ENCODE measurements at places on chromosomes 5 and 9.
A peak's percentile ranks its signal among the peaks of the same experiment; 100 is the strongest.

DNA sequence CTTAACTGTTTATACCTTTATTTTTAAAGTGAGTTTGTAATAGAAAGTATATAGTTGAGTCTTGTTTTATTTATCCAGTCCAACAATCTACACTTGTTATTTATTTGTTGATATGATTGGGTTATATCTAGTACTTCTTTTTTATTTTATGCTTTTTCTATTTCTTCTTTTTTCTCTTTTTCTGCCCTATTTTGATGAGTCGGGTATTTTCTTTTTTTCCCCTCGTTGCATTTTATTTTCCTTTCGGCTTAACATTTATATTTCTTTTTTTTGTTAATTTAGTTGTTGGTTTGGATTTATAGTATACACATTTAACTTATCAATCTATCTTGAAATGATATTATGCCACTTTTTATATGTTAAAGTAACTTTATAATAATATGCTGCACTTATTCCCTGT lies 111.7 kb upstream of the IZUMO3 start:
- no peak for DNase-seq

DNA sequence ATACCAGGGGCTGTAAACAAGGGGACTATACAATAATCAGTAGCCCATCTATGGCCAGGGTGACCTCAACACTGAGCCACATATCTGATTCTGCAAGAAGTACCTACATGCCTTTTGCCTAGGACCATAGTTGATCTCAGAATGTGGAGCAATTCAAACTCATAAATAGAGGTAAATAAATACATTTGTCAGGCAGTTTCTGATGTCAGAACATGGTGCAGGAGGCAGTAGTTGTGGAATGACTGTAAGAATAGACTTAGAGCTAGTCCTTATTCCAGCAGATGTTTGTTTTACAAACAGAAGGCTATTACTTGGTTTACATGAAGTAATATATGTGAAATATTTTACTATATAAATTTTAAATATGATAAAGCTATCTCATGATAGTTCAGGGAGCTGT lies 330.7 kb upstream of the DAB2 start:
- DNase-seq = no peak

DNA sequence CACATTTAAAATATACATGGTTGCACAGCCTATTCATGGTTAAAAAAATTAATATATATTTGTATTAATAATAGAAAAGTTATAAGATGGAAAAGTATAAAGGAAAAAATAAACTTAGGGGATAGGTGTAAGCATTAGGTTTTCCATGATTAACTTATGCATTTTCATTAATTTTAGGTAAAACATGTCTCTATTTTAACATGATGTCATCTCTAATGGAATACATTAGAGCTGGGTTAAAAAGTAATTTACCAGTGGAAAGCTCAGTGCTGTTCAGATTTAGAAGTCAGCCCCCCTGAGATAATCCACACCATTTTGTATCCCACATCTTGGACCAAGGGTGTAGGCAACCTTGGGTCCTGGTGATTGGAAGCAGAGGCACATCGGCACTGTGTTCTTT lies 49.7 kb downstream of the SNX24 start:
- DNase-seq = no peak

GRCh38 chr5:55104036-55104772 lies 1.8 kb downstream of the GZMA start:
- DNase-seq = no peak

DNA sequence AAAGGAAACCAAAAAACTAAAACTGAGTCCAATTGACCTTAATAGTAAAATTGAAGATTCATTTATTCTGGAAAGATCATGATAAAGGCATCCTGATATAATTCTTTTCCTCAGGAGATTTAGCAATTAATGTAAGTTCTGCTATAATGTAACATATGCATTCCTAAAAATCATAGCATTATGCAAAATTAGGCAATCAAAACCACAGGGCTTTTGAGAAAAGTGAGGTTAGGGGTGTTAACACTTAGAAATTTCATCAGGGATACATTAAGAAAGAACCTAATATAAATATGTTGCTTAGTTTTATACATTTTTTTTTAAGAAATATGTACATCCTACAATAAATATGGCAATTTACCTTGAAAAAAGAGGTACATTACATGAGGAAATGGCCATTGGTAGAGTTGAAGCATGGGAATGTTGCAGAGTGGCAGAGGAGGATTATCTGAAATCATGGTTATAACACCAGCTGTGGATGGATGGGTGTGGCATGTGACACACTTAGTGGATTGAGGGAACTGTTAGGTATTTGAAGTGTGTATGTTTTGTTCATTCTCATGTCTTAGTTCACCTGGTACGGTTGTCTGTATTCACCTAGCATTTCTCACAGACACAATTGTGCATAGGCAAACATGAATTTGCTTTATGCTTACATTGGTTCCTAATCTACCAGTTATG lies 51.1 kb downstream of the CCNH start:
- DNase-seq = no peak

DNA sequence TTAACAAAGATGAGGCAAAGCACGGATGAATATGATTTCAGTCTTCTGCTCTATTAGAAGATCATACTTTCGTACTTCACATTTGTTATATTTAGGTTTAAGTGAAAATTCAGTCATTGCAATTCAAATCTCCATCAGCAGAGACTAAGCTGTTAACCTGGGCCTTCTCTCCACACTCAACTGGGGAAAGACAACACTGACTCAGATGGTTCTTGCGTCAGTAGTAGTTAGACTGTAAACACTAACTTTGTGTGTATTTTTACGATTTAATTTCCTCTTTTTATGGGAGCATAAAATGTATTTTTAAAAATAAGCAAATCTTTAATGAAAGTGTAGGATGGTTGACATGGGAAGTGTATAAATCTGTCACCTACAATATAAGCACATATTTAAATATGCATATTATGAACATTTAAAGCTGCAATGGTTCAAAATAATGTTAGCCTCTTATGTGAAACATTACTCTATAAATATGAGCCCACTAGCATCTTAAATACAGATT lies 42.7 kb upstream of the ZNF608 start:
- DNase-seq = no peak

- no peak for DNase-seq
These were observed 547.0 kb upstream of the COX7C start for GRCh38 chr5:86070719-86071118.

GRCh38 chr9:71812385-71812784 lies 44.1 kb upstream of the CEMIP2 start:
- no peak for DNase-seq

DNA sequence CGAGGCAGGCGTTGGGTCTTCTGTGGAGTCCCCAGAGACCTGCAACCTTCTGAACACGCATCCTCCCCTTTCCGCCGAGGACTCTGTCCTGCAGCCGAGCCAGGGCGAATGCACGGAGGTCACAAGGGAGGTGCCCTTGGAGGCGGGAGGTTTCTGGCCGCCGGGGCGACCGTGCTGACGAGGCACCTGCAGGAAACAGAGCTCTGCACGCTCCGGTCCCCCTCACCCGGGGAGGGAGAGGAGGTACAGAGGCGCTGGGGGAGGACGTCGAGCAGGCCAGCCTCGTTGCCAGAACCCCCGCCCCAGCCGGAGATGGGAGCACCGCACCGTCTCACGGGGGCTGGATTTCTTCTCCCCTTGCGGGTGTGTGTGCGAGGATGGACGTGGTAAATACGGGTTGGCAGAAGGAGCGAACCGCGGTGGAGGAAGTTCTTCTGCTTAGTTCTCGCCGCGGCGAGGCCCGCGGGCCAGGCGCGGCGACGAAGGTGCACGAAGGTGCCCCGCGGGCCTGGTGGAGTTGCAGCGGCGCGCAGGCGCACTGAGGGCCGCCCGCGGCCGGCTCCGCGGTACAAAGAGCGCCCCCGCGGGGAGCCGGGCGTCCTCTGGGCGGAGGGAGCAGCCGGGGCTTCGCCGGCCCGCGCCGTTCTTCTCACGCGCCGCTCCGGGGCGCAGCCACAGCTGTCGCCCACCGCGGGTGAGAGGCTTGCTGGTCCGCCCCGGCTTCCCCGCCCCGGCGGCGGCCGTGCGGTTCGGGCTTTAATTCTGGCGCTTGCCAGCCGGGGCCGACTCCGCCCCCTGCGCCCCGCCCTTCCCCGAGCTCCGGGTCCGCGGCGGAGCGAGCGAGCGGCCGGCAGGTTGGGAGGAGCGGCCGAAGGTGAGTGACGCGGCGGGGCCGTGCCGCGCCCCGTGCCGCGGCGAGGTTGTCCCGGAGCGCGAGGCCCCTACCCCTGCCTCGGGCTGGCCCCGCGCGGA lies 289.5 kb downstream of the DOCK8 start:
- peak; percentile 16 for DNase-seq

DNA sequence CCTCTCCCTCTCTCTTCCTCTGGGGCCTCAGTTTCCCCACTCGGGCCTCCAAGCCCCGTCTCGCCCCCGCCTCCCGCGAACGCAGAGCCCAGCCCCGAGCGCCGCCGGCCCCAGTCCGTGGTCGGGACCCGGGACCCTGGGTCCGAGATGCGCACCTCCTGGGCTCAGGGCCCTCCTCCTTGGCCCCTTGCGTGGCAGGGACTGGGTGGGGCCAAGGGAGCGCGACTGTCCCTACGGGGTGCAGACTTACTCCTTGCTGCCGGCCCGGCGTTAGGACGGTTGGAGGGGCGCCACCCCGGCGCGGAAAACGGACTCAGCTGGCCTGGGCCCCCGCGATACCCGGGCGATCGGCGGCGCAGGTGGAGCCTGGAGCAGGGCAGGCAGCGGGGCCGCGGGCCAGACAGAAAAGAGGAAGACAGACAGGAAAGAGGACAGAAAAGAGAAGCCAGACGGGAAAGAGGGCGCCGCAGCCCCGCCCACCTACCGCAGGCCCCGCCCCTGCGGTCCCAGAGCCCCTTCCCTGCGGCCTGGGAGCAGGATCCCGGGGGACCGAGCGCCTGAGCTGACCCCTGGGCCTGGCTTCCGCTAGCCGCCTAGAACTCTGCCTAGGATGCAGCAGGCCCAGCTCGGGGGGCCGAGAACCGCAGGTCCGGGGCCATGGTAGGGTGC lies at the start of gene GBGT1:
Gene GBGT1, minus strand, starts transcription at position 411 of the 669 bp plus-strand sequence. CDS start 1,502 bp downstream, outside the sequence.
- no peak for DNase-seq

DNA sequence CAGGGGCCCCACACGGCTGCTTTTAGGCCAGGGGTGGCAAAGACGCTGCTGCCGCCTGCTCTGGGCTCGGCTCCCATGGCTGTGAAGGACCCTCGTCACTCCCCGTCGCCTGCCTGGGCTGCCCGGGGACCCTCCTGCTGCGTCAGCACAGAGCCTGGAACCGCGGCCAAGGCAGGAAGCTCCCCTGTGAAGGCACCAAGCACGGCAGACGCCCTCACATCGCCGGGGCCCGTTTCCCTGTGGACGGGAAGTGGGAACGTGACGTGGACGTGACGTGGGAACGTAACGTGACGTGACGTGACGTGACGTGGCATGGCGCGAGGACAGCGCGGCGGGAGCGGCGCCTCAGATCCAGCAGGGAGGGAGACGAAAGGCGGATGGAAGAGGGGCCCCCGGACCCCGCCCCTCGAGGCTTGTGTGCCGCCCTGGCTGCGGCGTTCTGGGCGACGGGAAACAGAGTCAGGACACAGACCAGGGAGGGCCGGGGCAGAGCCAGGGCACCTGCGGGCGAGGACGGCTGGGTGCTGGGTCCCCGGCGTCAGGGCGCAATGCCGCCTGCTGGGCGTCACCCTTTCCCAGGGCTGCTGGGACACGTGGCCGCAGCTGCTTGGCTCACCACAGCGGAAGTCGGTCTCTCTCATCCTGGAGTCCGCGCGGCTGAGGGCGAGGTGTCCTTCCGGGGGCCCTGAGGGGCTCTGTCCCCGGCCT lies 53.1 kb downstream of the MRPL36 start:
- DNase-seq = no peak

DNA sequence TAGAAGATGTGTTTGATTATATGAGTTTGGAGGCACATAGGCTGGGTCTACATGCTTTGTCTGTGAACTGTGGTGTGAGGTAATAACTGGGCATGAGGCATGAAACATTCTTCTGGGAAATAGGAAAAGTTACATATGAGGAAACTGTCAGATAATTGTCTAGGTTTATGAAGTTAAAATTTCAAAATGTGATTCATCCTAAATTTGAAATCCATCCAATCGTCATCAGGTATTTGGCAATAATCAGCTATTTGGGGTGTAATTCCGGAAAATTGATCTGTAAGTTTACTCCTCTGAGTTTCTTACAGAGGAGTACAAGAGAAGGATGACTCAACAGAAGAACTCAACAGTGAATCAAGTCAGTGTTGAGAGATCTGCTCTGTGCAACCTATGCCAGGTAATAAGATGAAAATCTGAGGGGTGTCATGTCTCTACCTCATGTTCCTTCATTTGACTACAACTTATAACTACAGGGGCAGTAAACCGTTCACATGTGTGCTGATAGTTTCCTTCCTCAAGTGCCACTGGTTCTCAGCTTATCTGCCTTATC lies 1171.6 kb upstream of the CDH18 start:
- no peak for DNase-seq

- DNase-seq = no peak
These were observed 74.1 kb downstream of the FBXL7 start for GRCh38 chr5:15574128-15574527.

- no peak for DNase-seq
These were observed 48.3 kb upstream of the DNAH5 start for GRCh38 chr5:13992795-13993194.

- DNase-seq = no peak
These were observed 51.8 kb upstream of the ZBTB43 start for GRCh38 chr9:126752881-126753670.

GRCh38 chr9:121357011-121357410 lies 13.0 kb downstream of the STOM start:
- DNase-seq = no peak

- DNase-seq = no peak
These were observed 142.8 kb downstream of the PALM2AKAP2 start for GRCh38 chr9:109922617-109923470.

GRCh38 chr5:90655423-90655822 lies 96.8 kb downstream of the ADGRV1 start:
- no peak for DNase-seq

DNA sequence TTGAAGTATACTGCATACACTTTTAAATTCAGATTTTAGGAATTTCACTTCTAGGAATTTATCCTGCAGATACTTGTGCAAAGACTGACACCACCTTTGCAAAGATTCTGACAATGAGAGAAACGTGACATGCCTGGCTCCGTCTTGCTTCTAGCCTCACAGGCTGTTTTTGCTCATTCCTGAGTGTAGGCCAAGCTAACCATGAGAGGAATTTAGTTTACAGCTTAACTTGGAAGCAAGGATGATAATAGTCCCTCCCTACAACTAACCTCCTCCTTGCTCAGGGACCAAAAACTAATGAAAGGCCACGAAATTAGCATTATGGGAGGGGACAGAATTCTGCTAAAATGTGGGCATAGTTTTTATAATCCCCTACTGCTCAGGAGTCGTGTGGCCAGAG lies 31.1 kb downstream of the C5orf22 start:
- no peak for DNase-seq

- DNase-seq = no peak
These were observed 648.7 kb upstream of the CDH18 start for GRCh38 chr5:20636686-20637085.

GRCh38 chr5:150057996-150058395 lies 28.4 kb downstream of the CSF1R start:
- no peak for DNase-seq

Measured in cortex of kidney (tissue), 1 donor.